Chondrocyte (in vitro differentiated cells): ENCODE measurements at places on chromosomes 7 and 10. TPM values are rescaled to one million over a fixed set of nuclear protein-coding genes. Genes with fewer than 3 reads are reported as not detected.

LIPN gene
- total RNA-seq = not detected in 3 replicates

ZP3 gene
- total RNA-seq = not detected in 3 replicates

CYP3A7 gene
- not detected in 3 replicates for total RNA-seq

TWNK gene
- 4.8 to 6.6 TPM (median 5.4 TPM) in 3 replicates for total RNA-seq

ABCB1 gene
- total RNA-seq = not detected in 3 replicates

NPFFR1 gene
- total RNA-seq = not detected in 3 replicates

VCL gene
- total RNA-seq = 429 to 498 TPM (median 485 TPM) in 3 replicates

PTPN20 gene
- not detected in 3 replicates for total RNA-seq

CDC14C gene
- not detected in 3 replicates for total RNA-seq

GNAI1 gene
- 26.1 to 29.1 TPM (median 27.4 TPM) in 3 replicates for total RNA-seq

GRCh38 chr10:12121673-12122072, 7.8 kb upstream of the SEC61A2 start:
- no peaks in the 10 kb centered on the region for H3K27me3 ChIP-seq
- no peak overlapping the region for H3K4me3 ChIP-seq
- H3K4me1 ChIP-seq = peaks cover 4% of the 10 kb centered on the region
- DNase-seq = no peak
- H3K27ac ChIP-seq = no peak overlapping the region

DNA sequence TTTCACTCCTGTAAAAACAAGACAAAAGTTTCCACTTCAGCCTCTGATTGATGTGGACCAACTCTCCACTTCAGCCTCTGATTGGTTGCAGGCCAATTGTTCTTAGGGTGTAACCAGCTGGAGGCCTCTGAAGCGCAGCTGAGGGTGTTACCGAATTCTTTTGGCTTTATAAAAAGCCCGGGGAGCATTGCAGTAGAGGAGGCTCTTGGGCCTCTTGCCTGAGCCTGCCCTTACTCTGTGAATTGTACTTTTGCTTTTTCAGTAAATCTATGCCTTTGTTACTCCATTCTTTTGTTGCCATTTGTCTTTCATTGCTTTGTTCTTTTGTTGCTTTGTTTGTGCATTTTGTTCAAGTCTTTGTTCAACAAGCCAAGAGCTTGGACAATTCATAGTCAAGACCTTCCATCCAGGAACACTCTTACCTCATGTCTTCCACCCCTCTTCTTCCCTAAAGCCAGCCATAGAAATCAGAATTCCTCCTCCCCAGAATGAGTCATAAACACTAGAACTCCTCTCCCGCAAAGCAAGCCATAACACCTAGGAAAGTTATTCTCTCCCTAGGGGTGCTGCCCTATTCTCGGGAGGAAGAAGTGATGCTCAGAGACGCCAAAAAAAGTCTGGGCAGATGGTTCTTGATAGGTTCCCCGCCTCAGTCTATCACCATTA, 53.5 kb upstream of the ARMC3 start:
- H3K27ac ChIP-seq = no peak overlapping the region
- peaks cover 5% of the 10 kb centered on the region for H3K4me1 ChIP-seq
- peaks cover 5% of the 10 kb centered on the region for H3K27me3 ChIP-seq
- DNase-seq = no peak

GRCh38 chr7:1923409-1924257, 253.6 kb downstream of the ELFN1 start:
- H3K36me3 ChIP-seq = peaks cover 6% of the 10 kb centered on the region
- peaks cover 27% of the 10 kb centered on the region for H3K4me1 ChIP-seq
- no peak for DNase-seq
- H3K27me3 ChIP-seq = no peaks in the 10 kb centered on the region

- H3K27ac ChIP-seq = no peak overlapping the region
- no peak overlapping the region for H3K4me3 ChIP-seq
- no peak for DNase-seq
- H3K4me1 ChIP-seq = peaks cover 37% of the 10 kb centered on the region
- no peaks in the 10 kb centered on the region for H3K36me3 ChIP-seq
Observed at GRCh38 chr7:128052404-128052803, 21.2 kb upstream of the LRRC4 start.

- peaks cover 54% of the 10 kb centered on the region for H3K36me3 ChIP-seq
- H3K4me1 ChIP-seq = peaks cover 12% of the 10 kb centered on the region
- no peak for DNase-seq
- H3K27me3 ChIP-seq = no peaks in the 10 kb centered on the region
- no peak overlapping the region for H3K4me3 ChIP-seq
Observed at GRCh38 chr7:99623091-99623693, 6.4 kb downstream of the ZSCAN25 start.

GRCh38 chr7:125555916-125556315, 626.3 kb upstream of the POT1 start:
- H3K27ac ChIP-seq = no peak overlapping the region
- peaks cover 13% of the 10 kb centered on the region for H3K27me3 ChIP-seq
- DNase-seq = no peak
- no peaks in the 10 kb centered on the region for H3K36me3 ChIP-seq
- H3K4me3 ChIP-seq = no peak overlapping the region
- H3K4me1 ChIP-seq = peaks cover 5% of the 10 kb centered on the region

DNA sequence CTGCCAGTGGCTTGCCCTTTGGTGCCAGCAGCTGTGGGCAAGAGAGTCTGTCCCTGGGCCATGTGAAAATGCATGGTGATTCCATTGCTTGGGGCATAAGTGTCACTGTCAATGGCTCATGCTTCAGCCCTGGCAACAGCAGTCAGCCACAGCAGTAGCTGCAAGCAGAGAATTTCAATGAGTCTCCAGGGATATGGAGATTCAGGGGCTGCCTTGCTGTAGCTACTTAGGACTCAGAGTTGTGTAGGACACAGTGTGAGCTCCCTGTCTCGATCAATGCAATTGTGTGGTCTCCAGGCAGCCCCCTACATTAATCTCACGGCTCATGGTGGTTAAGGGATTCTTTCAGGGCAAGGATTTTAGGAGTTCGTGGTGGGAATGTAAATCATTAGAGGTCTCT, 126.3 kb upstream of the STARD3NL start:
- H3K4me1 ChIP-seq = no peaks in the 10 kb centered on the region
- H3K27ac ChIP-seq = no peak overlapping the region
- DNase-seq = no peak

- H3K36me3 ChIP-seq = no peaks in the 10 kb centered on the region
- H3K27ac ChIP-seq = no peak overlapping the region
- no peaks in the 10 kb centered on the region for H3K4me1 ChIP-seq
- no peak for DNase-seq
- H3K4me3 ChIP-seq = no peak overlapping the region
Observed at GRCh38 chr7:43010061-43010460, 77.9 kb downstream of the MRPL32 start.

DNA sequence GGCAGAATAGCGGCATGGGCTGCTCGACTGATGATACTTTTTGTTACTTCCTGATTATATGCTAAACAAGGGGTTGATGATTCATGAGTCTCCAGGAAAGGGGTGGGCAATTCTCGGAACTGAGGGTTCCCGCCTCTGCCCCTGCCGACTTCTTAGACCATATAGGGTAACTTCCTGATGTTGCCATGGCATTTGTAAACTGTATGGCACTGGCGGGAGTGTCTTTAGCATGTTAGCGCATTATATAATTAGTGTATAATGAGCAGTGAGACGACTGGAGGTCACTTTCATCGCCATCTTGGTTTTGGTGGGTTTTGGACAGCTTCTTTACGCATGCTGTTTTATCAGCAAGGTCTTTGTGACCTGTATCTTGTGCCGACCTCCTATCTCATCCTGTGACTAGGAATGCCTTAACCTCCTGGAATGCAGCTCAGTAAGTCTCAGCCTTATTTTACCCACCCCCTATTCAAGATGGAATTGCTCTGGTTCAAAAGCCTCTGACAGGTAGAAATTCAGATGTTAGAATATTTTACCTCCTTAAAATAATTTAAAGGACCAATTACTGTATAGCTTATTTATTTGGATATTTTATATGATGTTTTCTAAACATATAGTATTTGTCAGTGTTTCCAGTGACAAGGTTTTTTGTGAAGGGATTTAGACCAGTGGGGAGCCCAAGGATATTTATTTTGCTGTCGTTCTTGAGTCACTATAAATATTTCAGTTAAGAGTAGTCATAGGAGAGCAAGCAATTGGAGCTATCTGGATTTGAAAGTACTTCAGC, 90.1 kb upstream of the PIK3CG start:
- peak overlapping the region; percentile 85 for H3K27ac ChIP-seq
- DNase-seq = no peak
- peaks cover 55% of the 10 kb centered on the region for H3K4me1 ChIP-seq
- H3K27me3 ChIP-seq = no peaks in the 10 kb centered on the region
- H3K36me3 ChIP-seq = no peaks in the 10 kb centered on the region
- no peak overlapping the region for H3K4me3 ChIP-seq

DNA sequence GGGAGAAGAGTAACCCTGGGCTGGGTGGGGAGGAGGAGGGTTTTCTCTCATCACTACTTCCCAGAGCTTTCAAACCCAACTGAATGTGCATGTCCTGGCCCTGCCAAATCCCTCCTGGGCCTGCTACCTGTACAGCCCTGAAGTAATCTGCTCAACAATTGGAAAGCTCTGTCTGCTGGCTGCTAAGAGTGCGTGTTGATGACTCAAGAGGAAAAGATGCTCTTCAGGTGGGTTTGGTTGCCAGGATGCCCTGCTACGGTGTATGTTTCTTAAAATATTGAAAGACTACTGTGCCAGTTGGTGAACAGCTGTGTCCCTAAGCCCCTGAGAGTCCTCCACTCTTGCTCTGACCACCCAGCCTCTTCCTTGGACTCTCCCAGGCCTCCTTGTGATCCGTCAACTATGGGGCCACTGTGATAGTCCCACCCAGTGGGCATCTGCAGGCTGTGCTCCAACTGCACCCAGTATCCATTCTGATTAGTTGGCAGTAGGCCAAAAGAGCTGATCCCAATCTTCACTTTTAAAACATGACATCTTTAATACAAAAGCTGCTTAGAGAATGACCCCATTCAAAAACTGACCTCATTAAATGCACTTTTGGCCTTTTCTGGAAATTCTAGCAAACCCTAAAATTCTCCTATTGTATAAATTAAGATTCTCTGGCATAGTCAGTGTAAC, 85.6 kb downstream of the AOAH start:
- no peaks in the 10 kb centered on the region for H3K4me1 ChIP-seq
- no peak overlapping the region for H3K4me3 ChIP-seq
- DNase-seq = no peak
- no peaks in the 10 kb centered on the region for H3K27me3 ChIP-seq

GRCh38 chr10:3672220-3672619, 112.8 kb downstream of the KLF6 start:
- peaks cover 7% of the 10 kb centered on the region for H3K4me1 ChIP-seq
- no peaks in the 10 kb centered on the region for H3K27me3 ChIP-seq
- no peak for DNase-seq
- H3K4me3 ChIP-seq = no peak overlapping the region
- H3K36me3 ChIP-seq = no peaks in the 10 kb centered on the region

DNA sequence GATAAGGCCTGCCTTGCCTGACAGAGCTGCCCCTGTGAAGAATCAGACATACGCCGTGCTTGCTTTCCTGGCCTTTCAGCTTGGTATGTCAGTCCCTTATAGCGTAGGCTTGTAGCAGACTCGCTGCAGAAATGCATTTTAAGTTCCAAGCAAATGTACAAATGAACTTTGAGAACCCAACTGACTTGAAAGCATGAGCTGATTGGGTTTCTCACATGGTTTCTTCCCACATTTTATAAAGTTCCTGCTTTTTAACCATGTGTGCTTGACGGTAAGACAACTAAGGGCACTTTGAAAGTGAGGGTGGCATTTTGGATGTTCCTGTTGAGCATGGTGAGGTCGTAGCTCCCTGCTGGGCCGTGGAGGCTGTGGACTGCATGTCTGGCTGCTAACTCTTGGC, 62.6 kb downstream of the CCNY start:
- DNase-seq = no peak
- H3K4me1 ChIP-seq = peaks cover 42% of the 10 kb centered on the region
- H3K27me3 ChIP-seq = no peaks in the 10 kb centered on the region
- no peak overlapping the region for H3K4me3 ChIP-seq
- no peaks in the 10 kb centered on the region for H3K36me3 ChIP-seq
- peak overlapping the region; percentile 3 for H3K27ac ChIP-seq

- no peaks in the 10 kb centered on the region for H3K27me3 ChIP-seq
- DNase-seq = no peak
- H3K27ac ChIP-seq = peak overlapping the region; percentile 79
- H3K4me3 ChIP-seq = no peak overlapping the region
- H3K4me1 ChIP-seq = peaks cover 45% of the 10 kb centered on the region
Observed at GRCh38 chr10:126373147-126373546, 15.1 kb downstream of the ADAM12 start.

- no peak overlapping the region for H3K27ac ChIP-seq
- H3K27me3 ChIP-seq = peaks cover 69% of the 10 kb centered on the region
- peaks cover 3% of the 10 kb centered on the region for H3K4me1 ChIP-seq
- H3K4me3 ChIP-seq = peak overlapping the region; percentile 6
Observed at GRCh38 chr10:100670828-100671479, 74.4 kb upstream of the PAX2 start.

- no peaks in the 10 kb centered on the region for H3K27me3 ChIP-seq
- peaks cover 2% of the 10 kb centered on the region for H3K36me3 ChIP-seq
- peak overlapping the region; percentile 95 for H3K27ac ChIP-seq
- H3K4me1 ChIP-seq = peaks cover 86% of the 10 kb centered on the region
Observed at GRCh38 chr7:2803342-2803692, 40.8 kb downstream of the GNA12 start.

GRCh38 chr7:33221390-33221789, 92.0 kb downstream of the BBS9 start:
- no peaks in the 10 kb centered on the region for H3K36me3 ChIP-seq
- H3K4me3 ChIP-seq = no peak overlapping the region

DNA sequence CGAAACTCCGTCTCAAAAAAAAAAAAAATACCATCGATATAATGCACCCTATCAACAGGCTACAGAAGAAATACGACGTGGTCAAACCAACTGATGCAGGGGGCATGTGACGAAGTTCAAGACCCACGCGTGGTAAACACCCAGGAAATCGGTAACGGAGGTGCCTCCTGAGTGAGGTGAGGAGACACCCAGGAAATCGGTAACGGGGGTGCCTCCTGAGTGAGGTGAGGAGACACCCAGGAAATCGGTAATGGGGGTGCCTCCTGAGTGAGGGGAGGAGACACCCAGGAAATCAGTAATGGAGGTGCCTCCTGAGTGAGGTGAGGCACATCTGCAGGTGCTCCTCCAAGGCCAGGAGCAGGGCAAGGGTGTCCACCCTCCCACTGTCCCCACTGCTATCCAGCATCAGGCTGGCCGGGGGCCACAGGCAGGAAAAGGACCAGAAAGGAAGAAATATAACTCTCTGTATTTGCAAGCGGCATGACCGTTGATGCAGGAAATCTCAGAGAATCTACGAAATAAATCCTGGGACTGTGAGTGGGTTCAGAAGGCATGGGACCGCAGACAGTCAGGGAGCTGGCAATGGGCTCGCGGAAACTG, 10.7 kb upstream of the GPR146 start:
- H3K4me3 ChIP-seq = no peak overlapping the region
- no peaks in the 10 kb centered on the region for H3K36me3 ChIP-seq
- peaks cover 7% of the 10 kb centered on the region for H3K4me1 ChIP-seq
- no peak overlapping the region for H3K27ac ChIP-seq
- no peaks in the 10 kb centered on the region for H3K27me3 ChIP-seq
